ENCODE measurements at places on chromosomes 4 and X. TPM values are rescaled to one million over a fixed set of nuclear protein-coding genes. Genes with fewer than 3 reads are reported as not detected.
A peak's percentile ranks its signal among the peaks of the same experiment; 100 is the strongest.

Gene CLNK
- total RNA-seq: not detected

Gene NAP1L3
- total RNA-seq: 30.3 TPM

Gene MAGEA1
- not detected for total RNA-seq

Gene OTUD4
- total RNA-seq: 40.7 TPM

Gene CNKSR2
- 7.7 TPM for total RNA-seq

Gene NCAPG
- total RNA-seq: 61.9 TPM

Gene IQSEC2
- 23.3 TPM for total RNA-seq

- H3K36me3 ChIP-seq: no peaks in the 10 kb centered on the region
- peaks cover 11% of the 10 kb centered on the region for H3K27me3 ChIP-seq
- no peak overlapping the region for H3K4me3 ChIP-seq
- H3K27ac ChIP-seq: no peak overlapping the region
Measured at GRCh38 chr4:182922501-182923284, 5.5 kb upstream of the DCTD start.

DNA sequence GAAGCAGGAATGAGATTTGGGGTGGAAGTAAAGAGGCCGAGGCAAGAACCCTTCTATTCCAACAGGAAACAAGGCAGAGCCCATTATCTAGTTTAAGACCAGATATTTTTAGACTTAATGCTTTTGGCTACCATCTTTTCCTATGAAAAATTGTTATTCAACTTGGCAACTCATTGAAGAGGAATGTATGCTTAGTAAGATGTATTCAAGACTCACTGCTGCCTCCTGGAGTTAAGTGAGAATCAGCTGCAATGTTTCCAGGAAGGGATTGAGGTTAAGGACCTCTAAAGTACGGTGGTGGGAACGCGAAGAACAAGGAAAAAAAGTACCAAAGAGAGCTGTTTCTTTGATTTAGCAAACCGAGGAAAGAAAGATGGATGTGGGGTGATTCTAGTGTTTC, 89.1 kb downstream of the RAPGEF2 start:
- DNase-seq: no peak
- H3K27me3 ChIP-seq: no peaks in the 10 kb centered on the region
- H3K4me1 ChIP-seq: peaks cover 9% of the 10 kb centered on the region
- H3K4me3 ChIP-seq: no peak overlapping the region
- H3K36me3 ChIP-seq: no peaks in the 10 kb centered on the region
- H3K27ac ChIP-seq: no peak overlapping the region

GRCh38 chr4:14091966-14092365, 464.4 kb upstream of the BOD1L1 start:
- H3K4me1 ChIP-seq: peaks cover 8% of the 10 kb centered on the region
- H3K27me3 ChIP-seq: no peaks in the 10 kb centered on the region
- H3K27ac ChIP-seq: no peak overlapping the region
- DNase-seq: no peak
- H3K36me3 ChIP-seq: peaks cover 5% of the 10 kb centered on the region

- no peak for DNase-seq
- no peaks in the 10 kb centered on the region for H3K27me3 ChIP-seq
- peaks cover 15% of the 10 kb centered on the region for H3K36me3 ChIP-seq
- H3K4me1 ChIP-seq: no peaks in the 10 kb centered on the region
Measured at GRCh38 chrX:130047416-130047815, 62.9 kb downstream of the ELF4 start.

GRCh38 chr4:48141048-48141447, 7.0 kb upstream of the TXK start:
- DNase-seq: no peak
- no peaks in the 10 kb centered on the region for H3K4me1 ChIP-seq
- H3K4me3 ChIP-seq: no peak overlapping the region

GRCh38 chr4:42453612-42454011, 56.3 kb downstream of the SHISA3 start:
- DNase-seq: no peak
- H3K36me3 ChIP-seq: peaks cover 5% of the 10 kb centered on the region
- H3K4me3 ChIP-seq: no peak overlapping the region
- H3K4me1 ChIP-seq: peaks cover 51% of the 10 kb centered on the region
- H3K27me3 ChIP-seq: no peaks in the 10 kb centered on the region

DNA sequence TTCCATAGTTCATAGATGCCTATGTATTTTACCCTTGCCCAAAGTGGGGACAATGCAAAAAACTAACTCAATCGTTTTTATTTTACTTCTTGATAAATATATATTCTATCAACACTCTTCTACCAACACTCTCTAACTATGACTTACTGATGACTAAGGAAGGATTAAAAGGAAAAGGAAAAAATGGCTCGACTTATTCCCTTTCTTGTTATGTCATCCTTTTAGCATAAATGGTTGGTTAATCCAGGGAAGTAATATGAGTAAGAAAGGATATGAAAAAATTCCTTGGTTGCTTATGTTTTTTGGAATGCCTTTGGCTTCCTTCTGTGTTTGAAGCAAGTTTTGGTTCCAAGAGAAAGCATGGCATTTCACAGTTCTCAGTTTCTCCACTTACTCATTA, 1087.1 kb downstream of the C4orf33 start:
- no peak overlapping the region for H3K27ac ChIP-seq
- no peak for DNase-seq
- H3K4me1 ChIP-seq: peaks cover 77% of the 10 kb centered on the region
- no peaks in the 10 kb centered on the region for H3K27me3 ChIP-seq

DNA sequence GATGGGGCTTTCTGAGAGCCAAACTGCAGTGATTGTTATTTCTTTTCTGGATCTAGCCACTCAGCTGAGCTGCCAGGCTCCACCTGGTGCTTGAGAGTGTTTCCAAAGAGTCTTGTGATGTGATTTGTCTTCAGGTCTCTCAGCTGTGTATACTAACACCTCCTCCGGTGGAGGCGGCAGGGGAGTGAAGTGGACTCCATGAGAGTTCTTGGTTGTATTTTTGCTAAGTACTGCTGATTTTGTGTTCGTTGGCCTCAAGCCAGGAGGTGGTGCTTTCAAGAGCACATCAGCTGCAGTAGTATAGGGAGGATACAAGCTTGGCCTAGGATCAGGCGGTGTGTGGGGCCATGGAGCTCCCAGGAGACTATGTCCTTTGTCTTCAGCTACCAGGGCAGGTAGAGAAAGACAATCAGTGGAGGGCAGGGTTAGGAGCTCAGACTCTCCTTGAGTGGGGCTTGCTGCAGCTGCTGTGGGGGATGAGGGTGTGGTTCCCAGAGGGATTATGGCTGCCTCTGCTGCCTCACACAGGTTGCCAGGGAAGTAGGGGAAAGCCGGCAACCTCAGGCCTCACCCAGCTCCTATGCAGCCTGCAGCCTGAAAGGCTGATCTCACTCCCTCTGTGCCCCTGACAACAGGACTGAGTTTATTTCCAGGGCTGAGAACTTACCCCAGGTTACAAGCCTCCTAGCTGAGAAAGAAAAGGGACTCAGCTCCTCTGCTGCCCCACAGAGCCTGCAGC, 62.4 kb downstream of the NPFFR2 start:
- H3K27me3 ChIP-seq: no peaks in the 10 kb centered on the region
- H3K36me3 ChIP-seq: peaks cover 30% of the 10 kb centered on the region
- H3K27ac ChIP-seq: no peak overlapping the region
- peaks cover 22% of the 10 kb centered on the region for H3K4me1 ChIP-seq

- no peak for DNase-seq
- H3K4me3 ChIP-seq: no peak overlapping the region
- H3K27ac ChIP-seq: no peak overlapping the region
- H3K36me3 ChIP-seq: 0 out of 2 replicates have a peak, but pooled peaks cover under 1% of the 10 kb centered on the region
- H3K4me1 ChIP-seq: peaks cover 29% of the 10 kb centered on the region
Measured at GRCh38 chr4:183517781-183518180, 12.9 kb downstream of the ING2 start.

GRCh38 chrX:42746606-42747005, 31.4 kb downstream of the PPP1R2C start:
- DNase-seq: no peak
- H3K4me1 ChIP-seq: peaks cover 8% of the 10 kb centered on the region
- H3K27me3 ChIP-seq: no peaks in the 10 kb centered on the region
- H3K36me3 ChIP-seq: peaks cover 4% of the 10 kb centered on the region

- no peak overlapping the region for H3K4me3 ChIP-seq
- no peak for DNase-seq
- no peaks in the 10 kb centered on the region for H3K36me3 ChIP-seq
- H3K4me1 ChIP-seq: peaks cover 42% of the 10 kb centered on the region
Measured at GRCh38 chrX:96407072-96407471, 277.6 kb upstream of the DIAPH2 start.

DNA sequence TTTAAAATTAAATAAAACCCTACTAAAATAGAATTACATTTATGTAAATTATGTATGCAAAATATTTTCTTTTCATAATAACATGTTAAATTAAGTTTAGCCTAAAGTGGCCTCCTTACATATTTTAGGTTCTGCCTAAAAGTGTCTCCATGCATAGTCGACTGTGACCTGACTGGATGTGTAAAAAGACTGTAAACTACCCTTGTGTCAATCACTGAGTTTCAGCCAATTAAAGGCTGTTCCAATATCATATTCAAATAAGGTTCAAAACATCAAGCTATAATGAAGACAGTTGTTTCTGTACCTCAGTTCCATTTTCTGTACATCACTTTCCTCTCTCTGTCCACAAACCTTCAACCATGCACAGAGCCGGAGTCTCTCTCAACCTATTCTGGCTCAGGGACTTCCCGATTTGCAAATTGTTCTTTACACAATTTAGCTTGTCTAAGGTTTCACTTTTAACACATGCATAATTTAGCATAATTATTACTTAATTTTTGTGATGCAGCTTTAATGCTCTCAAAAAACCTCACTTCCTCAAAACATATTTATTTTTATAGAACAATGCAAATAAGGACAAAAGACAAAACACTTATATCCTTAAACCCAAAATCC, 60.1 kb downstream of the SH3RF1 start:
- H3K4me1 ChIP-seq: peaks cover 26% of the 10 kb centered on the region
- no peaks in the 10 kb centered on the region for H3K27me3 ChIP-seq
- no peak overlapping the region for H3K27ac ChIP-seq
- H3K36me3 ChIP-seq: peaks cover 25% of the 10 kb centered on the region

DNA sequence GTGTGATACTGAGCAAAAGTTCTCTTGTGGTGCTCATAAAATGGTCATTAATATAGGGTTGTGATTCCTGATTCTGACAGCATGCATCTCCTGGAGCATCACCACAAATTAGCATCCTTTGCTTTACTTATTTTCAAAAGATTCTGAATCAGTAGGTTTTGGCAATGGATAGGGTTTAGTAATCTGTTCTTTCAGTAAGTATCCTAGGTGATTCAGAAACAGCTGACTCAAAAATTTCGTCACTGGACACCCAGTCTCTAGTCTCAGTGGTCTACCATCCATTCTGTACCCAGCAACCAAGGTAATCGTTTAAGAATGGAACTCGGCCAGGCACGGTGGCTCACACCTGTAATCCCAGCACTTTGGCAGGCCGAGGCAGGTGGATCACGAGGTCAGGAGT, 4.1 kb downstream of the CBLL2 start:
- H3K27me3 ChIP-seq: no peaks in the 10 kb centered on the region
- no peaks in the 10 kb centered on the region for H3K4me1 ChIP-seq
- no peaks in the 10 kb centered on the region for H3K36me3 ChIP-seq
- H3K4me3 ChIP-seq: no peak overlapping the region
- DNase-seq: no peak

GRCh38 chr4:111323916-111324315, 701.0 kb upstream of the PITX2 start:
- DNase-seq: no peak
- no peaks in the 10 kb centered on the region for H3K27me3 ChIP-seq
- H3K27ac ChIP-seq: no peak overlapping the region

- H3K4me1 ChIP-seq: peaks cover 27% of the 10 kb centered on the region
- H3K4me3 ChIP-seq: peak overlapping the region; percentile 90
- H3K27me3 ChIP-seq: no peaks in the 10 kb centered on the region
- peaks cover 31% of the 10 kb centered on the region for H3K36me3 ChIP-seq
Measured at GRCh38 chr4:40750461-40751258, 905 bp downstream of the NSUN7 start.

DNA sequence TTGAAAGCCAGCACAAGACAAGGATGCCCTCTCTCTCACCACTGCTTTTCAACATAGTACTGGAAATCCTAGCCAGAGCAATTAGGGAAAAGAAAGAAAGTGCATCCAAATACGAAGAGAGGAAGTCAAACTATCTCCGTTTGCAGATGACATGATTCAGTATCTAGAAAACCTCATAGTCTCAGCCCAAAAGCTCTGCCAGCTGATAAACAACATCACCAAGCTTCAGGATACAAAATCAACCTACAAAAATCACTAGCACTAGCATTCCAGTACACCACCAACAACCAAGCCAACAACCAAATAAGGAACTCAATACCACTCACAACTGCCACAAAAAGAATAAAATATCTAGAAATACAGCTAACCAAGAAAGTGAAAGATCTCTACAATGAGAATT, 38.6 kb downstream of the COX7B2 start:
- no peaks in the 10 kb centered on the region for H3K27me3 ChIP-seq
- H3K27ac ChIP-seq: no peak overlapping the region
- no peak overlapping the region for H3K4me3 ChIP-seq
- no peak for DNase-seq
- no peaks in the 10 kb centered on the region for H3K36me3 ChIP-seq
- peaks cover 12% of the 10 kb centered on the region for H3K4me1 ChIP-seq

- no peak overlapping the region for H3K4me3 ChIP-seq
- peaks cover 58% of the 10 kb centered on the region for H3K36me3 ChIP-seq
- H3K27me3 ChIP-seq: no peaks in the 10 kb centered on the region
- DNase-seq: no peak
- no peaks in the 10 kb centered on the region for H3K4me1 ChIP-seq
- no peak overlapping the region for H3K27ac ChIP-seq
Measured at GRCh38 chrX:130211415-130212186, 39.8 kb downstream of the RAB33A start.

DNA sequence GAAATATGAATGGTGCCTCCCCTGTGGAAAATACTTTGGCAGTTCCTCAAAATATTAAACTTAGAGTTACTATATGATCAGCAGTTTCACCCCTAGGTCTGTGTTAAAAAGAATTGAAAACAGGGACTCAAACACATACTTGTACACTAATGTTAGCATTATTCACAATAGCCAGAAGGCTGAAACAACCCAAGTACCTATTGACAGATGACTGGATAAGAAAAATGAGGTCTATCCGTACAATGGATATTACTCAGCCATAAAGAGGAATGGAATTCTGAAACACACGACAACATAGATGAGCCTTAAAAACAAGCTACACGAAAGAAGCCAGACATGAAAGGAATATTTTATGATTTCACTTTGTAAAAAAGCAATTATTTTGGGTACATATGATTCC, 54.9 kb downstream of the PGRMC2 start:
- H3K4me1 ChIP-seq: 0 out of 2 replicates have a peak, but pooled peaks cover 2% of the 10 kb centered on the region
- H3K27ac ChIP-seq: no peak overlapping the region
- no peak overlapping the region for H3K4me3 ChIP-seq
- no peaks in the 10 kb centered on the region for H3K27me3 ChIP-seq
- no peak for DNase-seq

DNA sequence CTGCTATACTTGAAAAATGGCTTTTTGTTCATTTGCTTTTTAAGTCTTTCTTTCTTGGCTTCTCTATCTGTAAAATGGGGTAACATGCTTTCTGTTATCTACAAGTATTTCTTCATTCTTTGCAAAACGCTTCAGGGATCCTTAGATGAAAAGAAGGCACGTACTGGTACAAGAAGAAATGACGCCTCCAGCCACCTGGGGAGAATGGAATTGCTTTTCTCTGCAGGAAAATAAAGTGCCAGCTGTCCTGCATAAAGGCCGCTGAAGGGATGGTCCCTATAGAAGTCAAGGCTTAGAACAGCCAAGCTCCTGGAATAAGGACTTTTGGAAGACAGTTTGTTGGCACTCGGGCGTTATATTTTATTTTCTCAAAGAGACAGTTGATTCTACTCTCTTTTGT, 210.8 kb upstream of the RASGEF1B start:
- no peak for DNase-seq
- H3K36me3 ChIP-seq: no peaks in the 10 kb centered on the region
- no peaks in the 10 kb centered on the region for H3K27me3 ChIP-seq
- H3K27ac ChIP-seq: no peak overlapping the region

All from WTC11 (cell line).